ENCODE measurements at places on chromosomes 3 and 15. TPM values are rescaled to one million over a fixed set of nuclear protein-coding genes. Genes with fewer than 3 reads are reported as not detected.

CCDC9B gene
- total RNA-seq = 0.30 TPM

MUSTN1 gene
- 1.2 TPM for total RNA-seq

CCR4 gene
- 131 TPM for total RNA-seq

AMIGO3 gene
- total RNA-seq = not detected

LRRC2 gene
- 0.13 TPM for total RNA-seq

DNAH12 gene
- total RNA-seq = not detected

All from activated T-cell treated with anti-CD3 and anti-CD28 coated beads, Interleukin-2, amount 50 U/mL, for 4 hours (primary cell).